Mesendoderm (in vitro differentiated cells): ENCODE measurements at places on chromosomes 1 and 21.
A peak's percentile ranks its signal among the peaks of the same experiment; 100 is the strongest.

- no peak overlapping the region for H3K4me3 ChIP-seq
- H3K4me1 ChIP-seq: no peaks in the 10 kb centered on the region
- no peaks in the 10 kb centered on the region for H3K27me3 ChIP-seq
Observed at GRCh38 chr21:37208056-37208721, 58.9 kb downstream of the VPS26C start.

DNA sequence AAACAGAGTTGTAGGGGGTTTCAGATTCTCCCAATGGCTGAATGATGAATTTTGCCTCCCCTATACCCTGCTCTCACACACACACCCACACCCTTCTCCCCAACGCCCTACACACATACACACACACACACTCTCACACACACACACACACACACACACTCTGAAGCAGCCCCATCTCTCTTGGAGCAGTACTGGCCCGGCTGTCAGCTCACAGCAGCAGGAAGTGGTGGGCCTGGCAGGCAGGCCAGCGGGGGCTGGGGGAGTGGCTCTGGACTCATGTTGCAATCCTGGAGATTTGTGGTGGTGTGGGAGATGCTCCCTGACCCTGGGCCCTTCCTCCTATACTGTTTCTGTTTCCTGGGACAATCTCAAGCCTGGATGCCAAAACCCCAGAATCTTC, 2.2 kb downstream of the IKBKE start:
- peak; percentile 56 for DNase-seq
- peaks cover 20% of the 10 kb centered on the region for H3K4me1 ChIP-seq
- H3K27ac ChIP-seq: no peak overlapping the region
- no peaks in the 10 kb centered on the region for H3K36me3 ChIP-seq

DNA sequence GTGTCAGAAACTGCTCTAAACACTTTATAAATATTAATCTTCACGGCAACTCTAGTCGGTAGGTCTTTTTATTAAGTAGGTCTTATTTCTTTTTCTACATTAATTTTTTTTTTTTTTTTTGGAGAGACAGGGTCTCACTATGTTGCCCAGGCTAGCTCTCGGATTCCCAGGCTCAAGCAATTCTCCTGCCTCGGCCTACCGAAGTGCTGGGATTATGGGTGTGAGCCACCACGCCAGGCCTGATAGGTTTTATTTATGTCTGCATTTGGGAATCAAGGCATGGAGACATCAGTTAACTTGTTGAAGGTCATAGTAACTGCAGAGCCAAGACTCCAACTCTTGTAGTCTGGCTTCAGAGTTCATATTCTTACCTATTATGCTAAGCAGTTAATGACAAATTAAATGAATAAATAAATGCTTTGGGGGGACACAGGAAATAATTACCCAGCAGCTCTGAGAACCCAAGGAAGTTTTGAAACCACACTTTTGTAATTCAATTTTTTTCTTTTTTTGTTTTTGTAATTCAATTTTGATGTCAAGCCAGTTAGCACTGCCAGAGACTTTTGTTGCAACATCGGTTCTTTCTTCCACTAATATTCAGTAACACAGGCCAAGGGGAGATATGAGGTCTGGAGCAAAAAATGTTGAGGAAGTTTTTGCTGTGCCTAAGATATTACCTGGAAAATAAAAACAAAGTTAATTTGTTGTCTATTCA, 9.4 kb upstream of the UAP1 start:
- no peaks in the 10 kb centered on the region for H3K36me3 ChIP-seq
- H3K4me3 ChIP-seq: no peak overlapping the region
- no peaks in the 10 kb centered on the region for H3K4me1 ChIP-seq
- no peak for DNase-seq
- H3K27me3 ChIP-seq: no peaks in the 10 kb centered on the region
- no peak overlapping the region for H3K27ac ChIP-seq

- H3K27ac ChIP-seq: no peak overlapping the region
- H3K4me3 ChIP-seq: no peak overlapping the region
- no peaks in the 10 kb centered on the region for H3K4me1 ChIP-seq
- no peak for DNase-seq
Observed at GRCh38 chr21:14572204-14572780, 26.2 kb upstream of the SAMSN1 start.

- no peaks in the 10 kb centered on the region for H3K36me3 ChIP-seq
- DNase-seq: no peak
- H3K4me3 ChIP-seq: no peak within 1 kb of the TSS
- no peaks in the 10 kb centered on the region for H3K27me3 ChIP-seq
Observed at GRCh38 chr1:206946261-206946660, at the start of gene PIGR. Gene PIGR, minus strand, starts transcription at chr1:206946466. Its CDS starts 5,935 bp downstream, at chr1:206940531.

DNA sequence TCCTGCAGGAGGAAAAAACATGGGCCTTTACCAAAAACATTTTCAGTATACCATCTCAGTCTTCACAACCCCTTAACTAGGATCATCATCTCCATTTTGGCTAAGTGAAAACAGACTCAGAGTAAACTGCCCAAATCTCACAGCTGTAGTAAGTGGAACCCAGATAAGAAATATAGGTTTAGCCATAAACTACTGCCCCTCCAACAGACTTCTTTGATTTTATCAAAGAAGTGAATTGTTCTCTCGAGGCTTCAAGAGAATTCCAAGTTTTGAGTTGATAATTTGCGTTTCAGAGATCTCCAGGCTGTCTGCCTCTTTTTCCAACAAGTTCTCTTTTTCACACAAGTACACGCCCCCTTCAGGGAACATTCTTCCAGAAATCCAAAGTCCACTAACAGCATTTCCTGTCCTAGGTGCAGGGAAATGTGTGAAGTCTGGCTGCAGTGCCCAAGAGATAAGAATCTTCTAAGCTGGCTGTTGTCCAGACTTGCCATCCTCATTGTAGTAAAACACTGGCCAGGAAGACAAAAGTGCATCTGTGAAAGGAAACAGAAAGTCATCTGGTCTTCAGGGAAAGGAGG, 30.8 kb downstream of the RNF19B start:
- no peaks in the 10 kb centered on the region for H3K4me1 ChIP-seq
- H3K27ac ChIP-seq: peak overlapping the region; percentile 15
- H3K4me3 ChIP-seq: no peak overlapping the region
- DNase-seq: peak; percentile 92
- H3K27me3 ChIP-seq: no peaks in the 10 kb centered on the region

- H3K4me3 ChIP-seq: no peak overlapping the region
- DNase-seq: no peak
- no peaks in the 10 kb centered on the region for H3K36me3 ChIP-seq
- H3K4me1 ChIP-seq: no peaks in the 10 kb centered on the region
Observed at GRCh38 chr21:37762606-37763005, 153.7 kb downstream of the KCNJ6 start.

DNA sequence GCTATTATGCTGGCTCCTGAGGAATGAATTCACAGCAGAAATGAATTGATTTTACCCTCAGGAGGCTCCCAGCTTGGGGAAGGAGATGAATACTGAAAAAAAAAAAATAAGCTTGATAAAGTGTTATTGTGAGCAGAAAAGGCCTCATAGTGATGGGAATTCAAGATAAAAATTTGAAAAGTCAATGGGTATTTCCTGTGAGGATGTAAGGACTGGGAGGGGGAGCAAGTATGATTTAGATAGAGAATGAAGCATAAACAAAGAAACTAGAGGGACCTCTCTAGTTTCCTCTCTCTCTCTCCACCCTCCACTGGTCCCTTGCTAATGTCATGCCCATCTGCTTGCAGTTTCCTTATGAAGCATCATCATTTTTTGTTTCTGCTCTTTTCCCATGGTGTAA, 439.0 kb upstream of the PLXNA2 start:
- no peak overlapping the region for H3K4me3 ChIP-seq
- H3K36me3 ChIP-seq: no peaks in the 10 kb centered on the region
- no peaks in the 10 kb centered on the region for H3K27me3 ChIP-seq
- H3K27ac ChIP-seq: no peak overlapping the region
- no peak for DNase-seq

- no peak overlapping the region for H3K27ac ChIP-seq
- peaks cover 3% of the 10 kb centered on the region for H3K4me1 ChIP-seq
- H3K36me3 ChIP-seq: no peaks in the 10 kb centered on the region
- no peaks in the 10 kb centered on the region for H3K27me3 ChIP-seq
- no peak overlapping the region for H3K4me3 ChIP-seq
- no peak for DNase-seq
Observed at GRCh38 chr1:47953661-47954060, 43.5 kb downstream of the TRABD2B start.

DNA sequence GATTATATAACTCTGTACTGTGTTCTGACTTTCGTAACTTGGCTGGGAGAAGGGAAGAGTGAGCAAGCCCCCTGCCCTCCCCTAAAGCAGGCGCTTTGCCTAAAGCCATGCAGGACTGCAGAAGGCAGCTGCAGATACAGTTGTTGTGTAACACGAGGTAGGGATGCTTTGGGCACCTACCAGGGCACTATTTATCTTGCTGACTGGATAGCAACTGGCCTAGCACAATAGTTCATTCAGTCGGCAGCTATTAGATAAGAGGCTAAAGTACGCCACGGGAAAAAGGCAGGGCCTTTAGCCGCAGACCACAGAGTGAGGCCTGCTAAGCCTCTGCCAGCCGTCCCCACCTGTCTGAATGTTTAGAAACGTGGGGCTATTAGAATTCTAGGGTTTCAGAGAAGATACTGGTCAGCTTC, 80.9 kb downstream of the TTC3 start:
- H3K4me1 ChIP-seq: no peaks in the 10 kb centered on the region
- H3K27me3 ChIP-seq: no peaks in the 10 kb centered on the region
- no peak for DNase-seq

DNA sequence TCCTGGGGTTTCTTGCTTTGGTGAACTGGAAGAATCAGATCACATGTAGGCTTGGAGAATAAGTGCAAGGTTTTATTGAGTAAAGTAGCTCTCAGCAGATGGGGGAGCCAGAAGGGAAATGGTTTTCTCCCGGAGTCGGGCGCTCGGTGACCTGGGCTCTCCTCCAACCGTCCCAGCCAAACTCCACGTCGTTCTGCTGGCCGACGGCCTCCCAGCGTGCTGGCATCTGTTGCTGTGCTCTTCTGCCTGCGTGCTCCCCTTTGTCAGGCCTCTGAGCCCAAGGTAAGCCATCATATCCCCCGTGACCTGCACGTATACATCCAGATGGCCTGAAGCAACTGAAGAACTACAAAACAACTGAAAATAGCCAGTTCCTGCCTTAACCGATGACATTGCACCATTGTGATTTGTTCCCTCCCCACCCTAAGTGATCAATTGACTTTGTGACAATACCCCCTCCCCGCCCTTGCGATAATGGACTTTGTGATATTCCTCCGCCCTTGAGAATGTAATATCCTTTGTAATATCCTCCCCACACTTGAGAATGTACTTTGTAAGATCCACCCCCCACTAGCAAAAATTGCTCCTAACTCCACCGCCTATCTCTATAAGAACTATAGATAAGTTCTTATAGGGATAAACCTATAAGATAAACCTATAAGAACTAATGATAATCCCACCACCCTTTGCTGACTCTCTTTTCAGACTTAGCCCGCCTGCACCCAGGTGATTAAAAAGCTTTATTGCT, 88.3 kb downstream of the SMYD3 start:
- H3K4me3 ChIP-seq: no peak overlapping the region
- H3K27ac ChIP-seq: no peak overlapping the region
- DNase-seq: no peak
- no peaks in the 10 kb centered on the region for H3K4me1 ChIP-seq
- H3K36me3 ChIP-seq: no peaks in the 10 kb centered on the region

GRCh38 chr1:182604175-182605164, at the start of gene RGS16:
Gene RGS16, minus strand, starts transcription at chr1:182604389. Its CDS starts 130 bp downstream, at chr1:182604259.
- H3K4me3 ChIP-seq: peak within 1 kb of the TSS; percentile 84
- peak; percentile 94 for DNase-seq
- peaks cover 14% of the 10 kb centered on the region for H3K36me3 ChIP-seq
- H3K27me3 ChIP-seq: no peaks in the 10 kb centered on the region
- peaks cover 9% of the 10 kb centered on the region for H3K4me1 ChIP-seq
- H3K27ac ChIP-seq: no peak within 1 kb of the TSS

DNA sequence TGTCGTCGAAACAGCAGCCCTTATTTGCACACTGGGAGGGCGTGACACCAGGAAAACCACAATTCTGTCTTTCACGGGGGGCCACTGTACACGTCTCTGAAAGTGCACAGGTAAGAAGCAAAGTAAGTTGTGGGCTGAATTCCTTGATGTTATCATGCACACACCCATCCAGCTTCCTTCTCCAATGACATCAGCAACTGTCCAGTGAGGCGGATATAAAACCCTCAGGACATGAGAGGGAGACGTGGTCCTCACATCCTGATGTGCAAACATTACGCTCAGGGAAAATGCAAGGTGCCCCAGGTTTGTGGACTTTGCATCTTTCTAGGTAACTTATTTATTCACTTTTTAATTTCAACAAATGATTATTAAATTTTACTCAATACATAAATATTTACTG, 3.0 kb downstream of the TFF1 start:
- no peak overlapping the region for H3K27ac ChIP-seq
- H3K27me3 ChIP-seq: no peaks in the 10 kb centered on the region
- no peak for DNase-seq
- no peak overlapping the region for H3K4me3 ChIP-seq
- H3K36me3 ChIP-seq: no peaks in the 10 kb centered on the region

DNA sequence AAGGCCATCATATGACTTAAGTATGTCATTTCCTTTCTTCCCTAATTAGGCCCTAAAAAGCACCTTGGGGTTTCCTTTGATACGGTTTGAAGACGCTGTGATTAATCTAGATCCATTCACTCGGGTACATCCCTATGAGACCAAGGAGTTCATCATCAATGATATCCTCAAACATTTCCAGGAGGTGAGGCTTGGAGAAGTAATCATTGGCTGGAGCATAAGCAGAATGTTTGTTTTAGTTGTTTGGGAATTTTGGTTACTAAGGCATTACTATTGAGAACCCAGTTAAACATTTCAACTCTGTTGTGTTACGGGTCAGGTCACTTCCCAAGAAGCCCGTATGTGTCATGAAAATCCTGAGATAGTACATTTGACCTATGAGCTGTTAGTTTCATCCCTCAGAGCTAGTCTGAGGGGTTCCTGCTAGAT, 185.2 kb downstream of the VPS13D start:
- H3K27me3 ChIP-seq: no peaks in the 10 kb centered on the region
- peaks cover 3% of the 10 kb centered on the region for H3K36me3 ChIP-seq
- no peak for DNase-seq
- H3K27ac ChIP-seq: no peak overlapping the region
- H3K4me1 ChIP-seq: no peaks in the 10 kb centered on the region

GRCh38 chr1:3518756-3519155, 64.3 kb downstream of the ARHGEF16 start:
- no peak overlapping the region for H3K4me3 ChIP-seq
- H3K27me3 ChIP-seq: no peaks in the 10 kb centered on the region
- H3K27ac ChIP-seq: no peak overlapping the region
- no peak for DNase-seq
- no peaks in the 10 kb centered on the region for H3K4me1 ChIP-seq

GRCh38 chr1:240804475-240804874, 192.5 kb upstream of the GREM2 start:
- H3K36me3 ChIP-seq: no peaks in the 10 kb centered on the region
- no peak overlapping the region for H3K27ac ChIP-seq
- H3K4me3 ChIP-seq: no peak overlapping the region

- H3K27me3 ChIP-seq: no peaks in the 10 kb centered on the region
- H3K4me1 ChIP-seq: peaks cover 4% of the 10 kb centered on the region
- no peak for DNase-seq
- H3K27ac ChIP-seq: no peak overlapping the region
- no peaks in the 10 kb centered on the region for H3K36me3 ChIP-seq
Observed at GRCh38 chr1:8255712-8256111, 62.2 kb upstream of the SLC45A1 start.

- H3K27ac ChIP-seq: no peak overlapping the region
- no peaks in the 10 kb centered on the region for H3K27me3 ChIP-seq
- no peaks in the 10 kb centered on the region for H3K36me3 ChIP-seq
- no peak for DNase-seq
Observed at GRCh38 chr1:2136386-2137235, 58.0 kb downstream of the FAAP20 start.

- H3K36me3 ChIP-seq: no peaks in the 10 kb centered on the region
- no peak overlapping the region for H3K4me3 ChIP-seq
- DNase-seq: peak; percentile 59
Observed at GRCh38 chr1:31765041-31765467, 914 bp upstream of the ADGRB2 start.
